ENCODE measurements at places on chromosomes 7 and 10. TPM values are rescaled to one million over a fixed set of nuclear protein-coding genes. Genes with fewer than 3 reads are reported as not detected.

ANKRD61 gene
- total RNA-seq = 0.20 TPM

ASAH2 gene
- 0.39 TPM for total RNA-seq

- no peak for DNase-seq
Observed at GRCh38 chr7:32762925-32763293, 128.7 kb downstream of the KBTBD2 start.

DNA sequence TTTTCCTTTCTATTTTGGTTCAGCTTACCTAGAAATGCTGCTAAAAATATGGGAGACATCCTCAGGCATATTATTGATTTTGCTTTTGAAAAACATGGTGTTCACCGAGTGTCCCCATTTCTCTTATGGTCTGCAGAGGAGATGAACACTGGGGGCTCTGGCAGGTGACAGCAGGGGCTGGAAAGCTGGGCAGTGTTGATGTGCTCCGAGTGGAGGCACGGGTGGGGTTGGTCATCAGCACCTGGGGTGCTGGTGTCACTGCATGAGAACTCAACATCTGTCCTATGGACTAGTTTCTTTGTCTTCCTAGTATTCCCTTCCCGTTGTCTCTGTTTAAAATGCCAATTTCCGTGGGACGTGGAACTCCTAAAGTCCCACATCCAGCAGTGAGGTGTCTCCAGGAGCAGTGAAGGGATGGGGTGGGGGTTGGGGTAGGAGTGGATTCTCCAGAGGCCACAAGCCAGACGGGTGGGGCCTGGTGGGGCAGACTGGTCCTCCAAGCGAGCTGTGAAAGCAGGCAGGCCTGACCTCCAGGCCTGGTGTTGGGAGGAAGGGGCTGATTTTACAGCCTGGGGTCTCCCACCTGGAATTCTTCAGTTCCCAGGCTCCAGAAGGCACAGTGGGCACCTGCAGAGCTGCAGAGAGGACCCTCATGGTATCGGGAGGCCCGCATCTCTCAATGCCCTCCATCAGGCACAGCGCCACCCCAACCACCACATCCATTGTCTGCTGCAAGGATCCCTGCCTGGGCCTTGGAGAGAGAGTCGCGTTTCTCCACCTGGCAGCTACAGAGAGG, 24.4 kb downstream of the ZNF775 start:
- no peak for DNase-seq

GPER1 gene
- 0.84 TPM for total RNA-seq

ZPBP gene
- not detected for total RNA-seq

DNA sequence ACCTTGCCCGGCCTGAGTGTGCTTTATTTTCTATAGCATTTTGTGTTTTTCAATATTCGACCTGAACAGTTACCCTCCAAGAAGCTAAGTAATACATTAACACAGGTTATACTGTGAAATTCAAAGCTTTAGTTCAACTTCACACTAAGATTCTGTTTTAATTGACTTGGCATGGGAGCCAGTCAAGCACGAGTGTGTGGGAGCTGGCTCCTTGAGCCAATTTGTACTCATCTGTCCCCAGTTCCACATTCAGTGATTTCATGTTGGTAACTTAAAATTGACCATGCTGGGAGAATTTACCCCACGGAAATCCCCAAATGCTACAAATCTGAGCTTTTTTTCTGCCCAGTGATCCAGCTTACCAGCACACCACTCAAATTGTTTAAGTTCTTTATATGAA, 20.3 kb downstream of the TSPAN12 start:
- DNase-seq = no peak

DNA sequence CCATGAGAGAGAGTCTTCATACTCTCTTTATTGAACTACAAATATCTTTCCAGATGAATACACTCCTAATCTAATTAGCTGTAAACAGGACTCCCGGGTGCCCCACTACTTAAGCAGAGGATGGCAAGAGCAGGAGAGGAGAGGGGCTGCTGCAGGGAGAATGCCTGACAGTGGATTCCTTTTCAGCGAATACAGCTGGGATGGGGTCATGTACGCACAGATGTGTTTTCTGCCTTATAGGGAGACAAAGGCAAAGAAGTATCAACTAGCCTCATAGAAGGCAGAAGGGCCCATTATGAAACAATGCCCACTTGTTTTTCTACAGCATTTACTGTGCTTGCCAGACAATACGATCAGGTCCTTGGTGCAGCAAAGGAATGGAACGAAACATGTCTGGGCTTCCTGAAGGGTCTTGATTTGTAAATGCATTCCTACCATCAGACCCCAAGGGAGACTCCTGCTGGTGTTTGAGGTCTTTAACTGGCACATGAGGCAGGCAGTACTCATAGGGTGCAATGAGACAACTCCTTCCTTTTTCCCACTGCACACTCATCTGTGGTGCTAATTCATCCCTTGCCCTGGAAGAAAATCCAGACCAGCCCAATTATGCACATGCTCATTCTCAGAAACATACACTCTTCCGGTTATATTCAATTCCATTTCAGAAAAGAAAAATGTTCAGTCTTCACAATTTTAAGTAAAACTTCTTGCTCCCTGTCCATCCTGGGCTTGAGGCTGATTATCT, 117.1 kb downstream of the AOAH start:
- no peak for DNase-seq

- DNase-seq = no peak
Observed at GRCh38 chr7:142864980-142865747, 10.3 kb downstream of the EPHB6 start.
